ENCODE measurements at places on chromosomes 7 and 10. TPM values are rescaled to one million over a fixed set of nuclear protein-coding genes. Genes with fewer than 3 reads are reported as not detected.

DNA sequence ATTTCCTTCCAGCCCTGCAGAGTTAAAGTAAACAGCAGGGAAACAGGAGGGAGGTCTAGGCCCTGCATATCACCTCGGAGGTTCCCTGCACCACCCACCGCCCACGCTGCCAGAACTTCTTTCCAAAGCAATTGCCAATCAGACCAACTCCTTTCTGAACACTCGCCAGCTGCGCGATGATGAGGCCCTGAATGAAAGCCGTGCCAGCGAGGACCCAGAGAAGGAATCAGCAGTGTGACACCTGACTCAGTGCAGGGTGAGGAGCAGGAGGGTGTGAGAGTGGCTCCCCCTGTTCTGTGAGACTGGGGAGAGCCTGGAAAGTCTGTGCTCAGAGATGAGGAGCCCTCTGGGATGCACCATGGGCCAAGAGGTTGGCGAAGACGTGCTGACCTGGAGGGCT lies 3.3 kb upstream of the TCERG1L start:
- DNase-seq = no peak
- no peaks in the 10 kb centered on the region for H3K4me1 ChIP-seq
- no peaks in the 10 kb centered on the region for H3K36me3 ChIP-seq
- H3K27ac ChIP-seq = no peak overlapping the region

- H3K4me1 ChIP-seq = no peaks in the 10 kb centered on the region
- H3K27me3 ChIP-seq = no peaks in the 10 kb centered on the region
- no peak overlapping the region for H3K4me3 ChIP-seq
- no peak overlapping the region for H3K27ac ChIP-seq
- DNase-seq = no peak
Measured at GRCh38 chr7:94245500-94245899, 149.2 kb upstream of the COL1A2 start.

DNA sequence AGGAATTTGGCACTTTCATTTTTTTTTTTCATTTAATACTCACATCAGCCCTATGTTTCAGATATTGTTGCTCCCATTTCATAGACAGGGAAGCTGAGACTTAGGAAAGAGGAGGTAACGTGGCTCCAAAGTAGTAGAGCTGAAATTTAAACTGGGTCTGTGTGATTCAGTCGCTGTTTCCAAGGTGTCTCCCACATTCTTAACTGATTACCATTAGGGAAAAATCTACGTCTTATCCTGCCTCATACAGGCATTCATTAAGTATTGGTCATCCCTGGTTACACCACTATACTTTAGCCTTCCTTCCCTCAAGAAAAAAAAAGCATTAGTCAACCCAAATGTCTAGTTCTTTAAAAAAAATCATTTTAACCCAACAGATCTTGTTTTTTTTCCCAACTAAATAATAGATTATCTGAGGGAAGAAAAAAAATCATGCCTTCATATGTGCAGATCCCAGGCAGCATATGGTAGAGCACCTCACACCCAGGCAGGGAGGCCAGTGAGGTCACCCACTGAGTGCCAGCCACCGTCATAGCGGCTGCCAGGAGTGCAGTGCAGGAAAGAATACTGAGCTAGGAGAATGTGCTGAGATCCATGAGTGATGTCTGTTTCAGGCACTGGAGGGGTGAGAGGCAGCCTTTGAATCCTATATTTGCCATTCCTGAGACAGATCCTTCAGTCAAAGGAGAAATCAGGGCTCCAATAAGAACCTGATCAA lies 59.0 kb upstream of the SORCS3 start:
- H3K4me1 ChIP-seq = no peaks in the 10 kb centered on the region
- DNase-seq = no peak
- no peaks in the 10 kb centered on the region for H3K36me3 ChIP-seq
- H3K27ac ChIP-seq = no peak overlapping the region
- peaks cover 9% of the 10 kb centered on the region for H3K27me3 ChIP-seq

DNA sequence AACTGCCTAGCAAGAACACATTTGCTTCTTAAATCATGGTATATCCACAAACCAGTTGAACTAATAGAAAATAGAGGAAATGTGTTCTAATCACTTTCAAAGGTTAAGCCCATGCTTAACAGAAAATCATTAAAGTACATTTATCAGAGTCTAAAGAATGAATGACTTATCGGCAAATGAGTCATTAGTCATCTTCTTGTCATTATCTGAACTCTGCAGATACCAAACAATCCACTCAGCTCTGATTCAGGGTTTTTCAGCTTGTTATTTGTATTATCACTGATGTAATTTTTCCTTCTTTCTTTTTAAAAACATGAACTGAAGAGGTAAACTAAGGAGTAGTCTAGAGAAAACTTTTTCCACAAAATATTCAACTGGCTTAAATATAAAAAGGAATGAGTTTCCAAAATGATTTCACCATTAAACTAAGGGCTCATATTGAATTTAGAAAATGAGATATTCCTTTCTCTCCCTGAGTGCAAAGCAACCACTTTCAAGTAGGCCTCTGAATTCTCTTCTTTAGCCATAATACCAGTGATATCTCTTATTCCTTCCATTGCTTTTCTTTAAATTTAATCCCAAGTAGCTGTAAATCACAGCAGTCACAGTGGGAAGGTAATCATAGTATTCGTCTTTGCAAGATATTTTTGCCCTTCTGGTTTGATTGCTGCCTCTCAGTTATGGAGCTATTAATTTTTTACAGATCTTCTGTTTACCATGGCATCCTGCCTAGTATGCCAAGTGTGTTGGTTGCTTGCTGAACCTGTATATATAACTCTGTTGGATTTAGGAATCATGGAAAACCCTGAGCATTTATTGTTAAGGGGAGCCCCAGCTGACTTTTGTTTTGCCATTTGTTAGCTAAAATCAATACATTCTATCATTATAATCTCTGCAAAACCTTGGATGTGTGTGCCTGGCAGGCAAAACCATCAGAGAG lies 125.1 kb downstream of the THSD7A start:
- H3K27ac ChIP-seq = no peak overlapping the region
- no peaks in the 10 kb centered on the region for H3K36me3 ChIP-seq
- H3K4me3 ChIP-seq = no peak overlapping the region
- H3K27me3 ChIP-seq = no peaks in the 10 kb centered on the region

GRCh38 chr7:45026984-45027773 lies 27.2 kb downstream of the CCM2 start:
- no peaks in the 10 kb centered on the region for H3K27me3 ChIP-seq
- peak; percentile 84 for DNase-seq
- peak overlapping the region; percentile 85 for H3K27ac ChIP-seq
- H3K4me3 ChIP-seq = peak overlapping the region; percentile 85
- peaks cover 68% of the 10 kb centered on the region for H3K4me1 ChIP-seq

- DNase-seq = no peak
- H3K36me3 ChIP-seq = no peaks in the 10 kb centered on the region
Measured at GRCh38 chr7:95395755-95396135, 430 bp downstream of the PON3 start.

DNA sequence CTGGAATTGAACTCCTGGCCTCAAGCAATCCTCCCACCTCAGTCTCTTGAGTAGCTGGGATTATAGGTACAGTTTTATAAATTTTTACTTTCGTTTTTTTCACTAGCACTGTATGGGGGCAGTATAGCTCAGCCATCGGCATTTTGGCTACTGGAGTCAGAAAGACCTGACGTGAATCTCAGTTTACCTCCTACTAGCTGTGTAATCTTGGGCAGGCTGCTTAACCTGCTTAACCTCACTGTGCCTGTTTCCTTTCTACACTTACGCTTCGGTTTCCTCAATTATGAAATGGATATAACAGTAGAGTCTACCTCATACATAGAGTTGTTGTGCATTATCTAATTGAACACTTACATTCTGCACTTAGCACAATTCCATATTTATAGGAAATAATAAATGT lies 16.7 kb downstream of the STN1 start:
- peaks cover 33% of the 10 kb centered on the region for H3K4me1 ChIP-seq
- no peaks in the 10 kb centered on the region for H3K27me3 ChIP-seq
- no peak overlapping the region for H3K4me3 ChIP-seq
- H3K27ac ChIP-seq = no peak overlapping the region

DNA sequence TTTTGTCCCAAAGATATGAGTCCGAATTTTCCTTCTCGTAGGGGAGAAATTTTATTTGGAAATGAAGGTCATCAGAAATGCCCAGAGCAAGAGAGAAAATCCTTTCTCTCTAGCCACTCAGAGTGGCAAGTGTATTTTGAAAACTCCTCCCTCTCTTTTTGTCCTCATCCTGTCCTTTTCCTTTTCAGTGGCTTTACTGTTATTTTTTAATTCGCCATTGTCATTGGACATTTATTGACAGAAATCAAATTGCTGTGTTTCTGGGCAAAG lies 39.6 kb downstream of the TET1 start:
- H3K27ac ChIP-seq = no peak overlapping the region
- DNase-seq = no peak
- peak overlapping the region; percentile 90 for H3K4me3 ChIP-seq
- peaks cover 28% of the 10 kb centered on the region for H3K4me1 ChIP-seq

The ZSCAN21 gene
- 8.0 TPM for total RNA-seq

The PON3 gene
- total RNA-seq = not detected

The HSPA12A gene
- total RNA-seq = 0.05 TPM

DNA sequence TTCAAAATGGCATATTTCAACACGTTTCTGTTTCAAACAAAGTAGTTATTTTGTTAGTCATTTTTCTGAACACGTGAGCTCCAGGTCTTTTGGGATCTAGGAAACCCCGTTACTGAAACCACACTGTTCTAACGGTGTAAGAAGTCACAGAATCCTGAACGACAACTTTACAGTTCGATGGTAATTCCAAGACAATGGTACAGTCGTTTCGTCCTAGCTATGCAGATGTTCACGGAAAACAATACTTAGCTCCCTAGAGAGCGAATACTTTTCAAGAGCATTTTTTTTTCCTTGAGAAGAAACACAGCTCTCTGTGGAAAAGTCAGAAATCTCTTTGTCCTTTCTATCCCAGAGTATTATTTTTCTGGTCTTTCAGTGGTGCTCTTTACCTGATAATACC lies 254.1 kb downstream of the ADARB2 start:
- H3K4me1 ChIP-seq = no peaks in the 10 kb centered on the region
- H3K27me3 ChIP-seq = peaks cover 2% of the 10 kb centered on the region
- H3K36me3 ChIP-seq = no peaks in the 10 kb centered on the region
- DNase-seq = no peak
- H3K27ac ChIP-seq = no peak overlapping the region
- no peak overlapping the region for H3K4me3 ChIP-seq

The CYP2C18 gene
- 1.2 TPM for total RNA-seq

DNA sequence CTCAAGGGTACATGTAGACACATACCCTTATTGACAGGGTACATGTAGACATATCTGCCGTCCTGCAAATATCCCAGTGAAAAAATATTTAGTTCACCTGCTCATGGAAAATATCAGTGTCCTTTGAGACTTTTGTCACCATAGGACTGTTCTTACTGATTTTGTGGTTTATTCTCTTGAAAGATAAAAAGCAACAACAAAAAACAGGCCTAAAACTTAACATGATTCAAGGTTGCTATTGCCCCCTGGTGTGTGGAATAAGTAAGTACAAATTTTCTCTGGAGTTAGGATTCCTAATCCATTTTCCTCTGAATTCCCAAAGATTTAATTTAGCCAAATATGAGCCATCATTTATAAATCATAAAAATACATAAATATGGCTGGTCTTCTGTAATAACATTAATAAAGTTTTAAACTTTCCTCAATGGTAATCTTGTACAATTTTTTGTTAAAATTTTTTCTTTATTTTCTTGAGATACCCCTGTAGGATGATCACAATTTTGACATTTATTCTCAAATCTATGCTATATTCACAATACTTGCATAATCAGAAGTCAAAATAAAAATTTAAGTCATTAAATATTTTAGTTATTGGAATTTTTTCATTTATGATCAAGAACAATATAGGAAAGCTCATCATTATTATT lies 741.4 kb upstream of the POT1 start:
- H3K4me1 ChIP-seq = no peaks in the 10 kb centered on the region
- H3K27me3 ChIP-seq = no peaks in the 10 kb centered on the region
- DNase-seq = no peak
- no peaks in the 10 kb centered on the region for H3K36me3 ChIP-seq
- H3K27ac ChIP-seq = no peak overlapping the region

The SYT15 gene
- total RNA-seq = 1.3 TPM

DNA sequence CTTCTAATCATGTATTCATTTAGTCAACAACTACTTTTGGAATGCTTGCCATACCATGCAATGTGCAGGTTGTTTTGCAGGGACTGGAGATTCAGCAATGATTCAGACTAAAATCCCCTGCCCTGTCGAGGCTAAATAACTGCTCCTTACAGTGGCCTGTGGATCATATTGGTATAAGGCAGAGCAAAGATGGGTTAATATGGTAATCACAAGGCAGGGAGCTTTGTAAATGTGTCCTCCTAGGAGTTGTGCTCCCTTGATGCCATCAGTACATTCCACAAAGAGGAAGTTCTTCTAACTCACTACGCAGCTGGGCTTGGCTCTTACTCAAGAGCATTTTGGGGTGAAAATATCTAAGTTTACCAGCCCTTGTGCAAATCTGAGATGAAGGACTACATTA lies 614 bp upstream of the IFIT2 start:
- no peak overlapping the region for H3K27ac ChIP-seq
- no peak for DNase-seq
- H3K4me3 ChIP-seq = peak overlapping the region; percentile 85
- peaks cover 37% of the 10 kb centered on the region for H3K4me1 ChIP-seq

The COX15 gene
- 41.1 TPM for total RNA-seq

GRCh38 chr7:149823631-149824199 lies 14.5 kb upstream of the ZNF862 start:
- H3K27ac ChIP-seq = no peak overlapping the region
- no peaks in the 10 kb centered on the region for H3K27me3 ChIP-seq
- H3K36me3 ChIP-seq = no peaks in the 10 kb centered on the region
- no peak for DNase-seq

DNA sequence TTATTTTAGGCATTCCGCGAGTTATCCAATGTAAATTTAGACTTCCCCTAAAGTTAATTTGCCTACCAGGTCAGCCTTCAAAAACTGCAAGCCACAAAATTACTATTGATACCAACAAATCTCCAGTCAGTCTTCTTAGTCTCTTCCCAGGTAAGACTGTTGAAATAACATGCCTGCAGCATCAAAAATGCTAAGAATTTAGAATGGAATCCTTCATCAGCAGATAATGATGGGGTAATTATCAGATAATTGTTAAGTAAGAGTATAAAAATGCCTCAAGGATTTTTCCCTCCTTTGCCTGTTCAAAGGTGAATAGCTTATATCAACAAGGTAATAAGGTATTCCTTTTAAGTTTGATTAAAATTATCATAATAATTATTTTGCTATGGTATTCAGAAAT lies 228.5 kb downstream of the BBS9 start:
- H3K4me3 ChIP-seq = no peak overlapping the region
- no peaks in the 10 kb centered on the region for H3K4me1 ChIP-seq
- DNase-seq = no peak

The RSPH10B2 gene
- total RNA-seq = 0.59 TPM

GRCh38 chr10:95287281-95287680 lies 3.5 kb downstream of the PDLIM1 start:
- no peaks in the 10 kb centered on the region for H3K36me3 ChIP-seq
- peaks cover 12% of the 10 kb centered on the region for H3K4me1 ChIP-seq
- no peak overlapping the region for H3K27ac ChIP-seq
- no peak for DNase-seq
- peaks cover 38% of the 10 kb centered on the region for H3K27me3 ChIP-seq

DNA sequence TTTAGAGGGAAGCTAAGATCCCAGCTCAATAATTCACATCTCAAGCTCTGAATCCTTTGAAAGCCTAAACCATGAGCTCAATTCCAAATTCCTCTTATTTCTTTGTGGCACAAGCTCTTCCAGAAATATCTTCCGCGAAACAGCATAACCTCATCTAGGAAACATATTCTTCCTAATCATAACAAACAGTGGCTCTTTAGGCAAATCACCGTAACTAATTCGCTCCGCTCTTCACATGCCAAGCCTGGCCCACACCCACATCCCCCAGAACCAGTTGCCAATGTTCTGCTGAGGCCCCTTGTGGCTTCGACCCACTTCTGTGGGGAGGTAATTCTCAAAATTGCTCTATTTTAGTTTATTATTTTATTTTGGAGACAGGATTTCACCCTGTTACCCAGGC lies 19.2 kb downstream of the GAD2 start:
- no peak overlapping the region for H3K4me3 ChIP-seq
- DNase-seq = no peak
